H7 (cell line): ENCODE measurements at places on chromosomes 5 and 9. TPM values are rescaled to one million over a fixed set of nuclear protein-coding genes. Genes with fewer than 3 reads are reported as not detected.

GRCh38 chr9:35910613-35911359 is 1.5 kb downstream of the SPAAR start:
- DNase-seq: peak; percentile 75

DNA sequence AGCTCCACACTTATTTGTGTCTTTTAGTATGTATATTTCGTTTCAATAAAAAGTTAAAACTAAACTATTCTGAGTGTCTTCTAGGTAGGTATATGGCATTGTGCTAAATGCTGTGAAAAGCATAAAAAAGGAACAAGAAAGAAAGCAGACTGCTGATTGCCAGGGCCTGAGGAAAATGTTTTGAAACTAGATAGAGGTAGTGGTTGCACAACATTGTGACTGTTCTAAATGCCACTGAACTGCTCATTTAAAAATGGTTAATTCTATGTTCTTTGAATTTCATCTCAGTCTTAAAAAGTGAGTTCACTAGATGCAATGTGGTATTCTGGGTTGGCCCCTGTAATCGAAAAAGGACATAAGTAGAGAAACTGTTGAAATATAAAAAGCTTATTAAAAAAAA is 2.6 kb upstream of the ALAD start:
- no peak for DNase-seq

Gene CCNB1
- total RNA-seq: 328 and 432 TPM in 2 replicates

Gene PTGDS
- 1.3 and 2.0 TPM in 2 replicates for total RNA-seq

Gene CANX
- total RNA-seq: 263 and 304 TPM in 2 replicates

DNA sequence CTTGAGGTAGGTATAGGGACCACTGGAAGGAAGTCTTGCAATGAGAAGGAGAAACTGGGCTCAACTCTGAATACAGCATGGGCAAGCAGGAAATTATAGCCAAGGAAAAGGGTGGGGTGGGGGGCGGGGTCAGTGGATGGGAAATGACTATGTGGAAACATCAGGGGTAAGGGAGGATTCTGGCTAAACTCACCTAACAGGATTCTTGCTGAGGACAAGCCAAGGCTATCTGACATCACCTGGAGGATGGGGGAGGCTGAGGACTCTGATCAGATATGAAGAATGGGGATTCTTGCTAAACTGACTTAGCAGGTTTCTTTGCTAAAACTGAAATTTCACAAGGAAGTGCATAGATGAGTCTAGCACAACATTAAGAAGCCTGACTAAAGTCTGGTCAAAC is 40.8 kb downstream of the CTSL start:
- peak; percentile 20 for DNase-seq

Gene PHYHD1
- total RNA-seq: 24.3 and 27.2 TPM in 2 replicates

DNA sequence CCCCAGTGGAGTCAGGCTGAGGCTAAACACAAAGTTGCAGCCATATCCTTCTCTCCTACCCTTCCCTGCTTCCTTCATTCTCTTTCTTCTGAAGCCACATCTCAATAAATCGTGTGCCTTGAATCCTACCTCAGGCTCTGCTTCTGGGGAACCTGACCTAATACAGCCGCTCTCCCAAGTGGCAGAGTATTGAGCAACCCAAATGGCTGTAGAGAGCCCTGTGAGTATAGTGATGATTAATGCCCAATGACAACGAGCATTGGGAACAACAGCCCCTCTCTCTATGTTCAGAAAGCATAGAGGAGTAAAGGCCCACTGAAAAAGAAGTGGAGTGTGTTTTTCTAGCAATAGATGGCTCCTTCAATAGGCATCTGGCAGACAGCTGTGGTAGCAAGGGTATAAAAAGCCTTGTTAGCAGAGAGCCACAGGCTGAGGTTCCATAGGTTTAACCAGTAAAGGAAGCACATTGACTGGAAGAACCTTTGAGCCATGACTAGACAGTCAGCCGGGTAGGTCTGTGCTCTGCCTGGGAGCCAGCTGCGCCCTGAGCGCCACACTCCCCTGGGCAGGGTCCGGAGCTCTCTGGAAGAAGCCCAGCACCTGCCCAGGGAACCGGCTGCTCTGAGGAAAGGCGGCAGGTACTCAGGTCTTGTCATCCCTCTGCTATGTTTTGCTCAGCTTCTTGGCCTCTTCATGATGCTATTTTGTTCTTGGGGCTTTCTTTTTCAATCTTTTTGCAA is 22.6 kb upstream of the HSPA9 start:
- DNase-seq: no peak

Gene KIAA1958
- total RNA-seq: 14.2 and 17.6 TPM in 2 replicates

DNA sequence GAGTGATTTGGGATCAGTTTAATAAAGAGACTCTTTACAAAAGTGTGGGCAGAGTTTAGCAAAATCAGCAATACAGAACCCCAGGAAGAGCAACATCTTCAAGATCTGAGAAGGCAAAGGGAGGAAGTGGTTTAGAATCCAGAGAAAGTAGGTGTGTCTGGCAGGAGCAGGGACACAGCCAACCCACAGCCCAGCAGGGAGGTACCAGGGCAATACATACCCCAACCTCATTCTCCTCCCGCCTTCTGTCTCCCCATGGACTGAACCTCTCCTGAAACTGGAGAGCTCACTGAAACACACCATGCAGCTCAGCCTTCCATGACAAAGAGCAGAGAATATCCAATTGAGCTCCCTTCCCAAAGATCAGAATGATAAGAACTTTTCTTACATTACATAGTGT is 283.4 kb downstream of the PRELID2 start:
- DNase-seq: no peak

DNA sequence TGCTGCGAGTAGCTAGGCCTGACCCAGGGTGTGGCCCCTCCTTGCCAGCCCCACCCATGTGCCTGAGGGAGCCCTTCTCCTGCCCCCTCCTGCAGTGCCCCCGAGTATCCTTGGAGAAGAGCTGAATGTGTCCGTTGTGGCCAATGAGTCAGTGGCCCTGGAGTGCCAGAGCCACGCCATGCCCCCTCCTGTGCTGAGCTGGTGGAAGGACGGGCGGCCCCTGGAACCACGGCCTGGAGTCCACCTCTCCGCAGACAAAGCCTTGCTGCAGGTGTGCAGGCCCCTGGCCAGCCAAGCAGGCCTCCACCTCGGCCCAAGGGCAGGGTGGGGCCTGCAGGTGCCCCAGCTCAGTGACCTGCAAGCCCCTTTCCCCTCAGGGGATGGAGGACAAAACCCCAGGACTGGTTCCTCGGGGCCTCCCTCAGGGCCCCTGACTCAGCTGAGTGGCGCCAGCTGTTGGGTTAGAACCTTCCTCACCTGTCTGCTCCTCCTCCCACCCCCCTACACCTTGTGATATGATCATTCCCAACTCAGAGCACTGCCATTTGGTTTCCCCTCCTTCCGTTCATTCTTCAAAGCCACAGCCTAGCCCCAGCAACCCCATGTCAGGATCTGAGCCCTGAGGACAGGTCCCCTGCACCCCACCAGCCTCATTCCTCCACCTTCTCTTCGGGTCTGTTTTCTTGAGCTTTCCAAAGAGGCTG is 80.0 kb upstream of the ASS1 start:
- no peak for DNase-seq

- no peak for DNase-seq
These were observed 68.7 kb downstream of the KCNN2 start for GRCh38 chr5:114430532-114430931.

GRCh38 chr5:14193496-14193895 is 50.4 kb downstream of the TRIO start:
- DNase-seq: no peak
